ENCODE measurements at places on chromosomes 7 and 10.

DNA sequence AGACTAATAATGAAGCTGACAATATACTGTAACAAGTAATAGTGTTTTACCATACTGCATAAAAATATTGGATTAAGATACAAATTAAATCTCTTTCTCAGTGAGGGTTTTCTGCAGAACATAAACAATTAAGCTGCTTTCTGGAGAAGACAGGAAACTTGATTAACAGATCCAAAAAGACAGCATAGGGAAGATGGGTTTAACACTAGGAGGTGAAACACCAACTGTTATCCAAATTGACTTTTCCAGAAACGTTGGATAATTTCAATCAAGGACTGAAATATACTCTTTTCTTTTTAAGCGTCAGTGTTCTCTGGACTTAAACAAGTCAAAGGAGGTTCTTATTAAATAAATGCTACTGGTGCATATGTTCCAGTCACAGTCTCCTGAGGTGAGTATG, 45.3 kb upstream of the IMMP2L start:
- no peak for DNase-seq

DNA sequence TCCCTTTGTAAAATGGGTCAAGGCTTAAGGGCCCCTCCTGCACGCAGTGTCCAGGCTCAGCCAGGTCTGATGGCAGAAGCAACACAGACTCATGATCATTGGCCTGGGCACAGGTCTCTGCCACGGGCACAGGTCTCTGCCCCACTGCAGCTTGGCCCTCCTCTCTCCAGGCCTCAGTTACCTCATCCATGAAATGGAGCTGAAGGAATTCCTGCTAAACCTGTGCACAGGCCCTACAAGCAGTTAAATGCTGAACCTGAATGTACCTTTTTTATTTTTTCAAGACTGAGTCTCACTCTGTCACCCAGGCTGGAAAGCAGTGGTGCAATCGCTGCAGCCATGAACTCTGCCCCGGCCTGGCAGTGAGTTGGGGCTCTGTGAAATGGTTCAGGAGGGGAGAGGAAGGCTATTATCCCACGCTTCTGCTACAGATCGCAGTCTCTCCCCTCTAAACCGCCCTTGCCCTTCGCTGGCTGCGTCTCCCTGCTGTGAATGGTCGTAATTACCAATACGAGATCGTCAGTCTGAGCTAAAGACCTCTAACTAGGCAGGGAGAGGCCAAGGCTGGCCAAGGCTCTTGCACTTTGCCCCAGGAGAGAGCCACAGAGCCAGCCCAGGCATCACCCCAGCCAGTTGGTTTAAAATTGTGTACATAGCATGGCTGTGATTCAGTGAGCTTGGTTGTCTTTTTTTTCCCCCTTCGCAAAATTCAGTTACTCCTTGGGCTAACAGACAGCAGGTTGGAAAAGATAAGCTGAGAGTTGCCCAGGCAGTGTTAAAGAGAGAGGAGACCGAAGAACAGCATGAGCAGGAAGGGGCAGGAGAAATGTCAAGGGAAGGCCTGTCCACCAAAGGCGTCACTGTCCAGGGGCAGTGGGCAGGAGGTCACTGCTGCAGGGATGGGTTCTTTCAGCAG, 93.0 kb upstream of the KCTD7 start:
- no peak for DNase-seq

GRCh38 chr10:17226891-17227303, 1.1 kb upstream of the VIM start:
- DNase-seq = no peak

DNA sequence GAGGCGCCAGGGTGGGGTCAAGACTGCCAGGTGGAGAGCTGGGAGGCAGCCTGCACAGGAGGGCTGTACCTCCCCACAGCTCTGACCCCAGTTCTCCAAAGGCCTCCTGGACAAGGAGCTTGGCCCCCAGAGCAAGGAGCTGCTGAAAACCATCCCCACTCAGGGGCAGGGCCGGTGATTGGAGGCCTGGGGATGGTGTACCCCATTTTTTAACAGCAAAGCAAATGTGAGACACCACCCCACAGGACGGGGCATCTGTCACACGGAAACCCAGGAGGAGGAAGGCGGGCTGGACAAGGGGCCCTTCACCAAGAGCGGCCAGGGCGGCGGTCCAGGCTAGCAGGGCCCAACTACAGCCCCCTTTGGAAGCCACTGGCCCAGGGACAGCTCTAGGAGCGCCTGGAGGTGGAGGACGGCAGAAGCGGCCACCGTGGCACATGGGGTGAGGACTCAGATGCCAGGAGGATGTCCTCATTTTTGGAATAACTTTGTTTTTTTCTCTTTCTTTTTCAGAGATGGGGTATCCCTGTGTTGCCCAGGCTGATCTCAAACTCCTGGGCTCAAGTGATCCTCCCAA, 56.4 kb upstream of the TNRC18 start:
- no peak for DNase-seq

DNA sequence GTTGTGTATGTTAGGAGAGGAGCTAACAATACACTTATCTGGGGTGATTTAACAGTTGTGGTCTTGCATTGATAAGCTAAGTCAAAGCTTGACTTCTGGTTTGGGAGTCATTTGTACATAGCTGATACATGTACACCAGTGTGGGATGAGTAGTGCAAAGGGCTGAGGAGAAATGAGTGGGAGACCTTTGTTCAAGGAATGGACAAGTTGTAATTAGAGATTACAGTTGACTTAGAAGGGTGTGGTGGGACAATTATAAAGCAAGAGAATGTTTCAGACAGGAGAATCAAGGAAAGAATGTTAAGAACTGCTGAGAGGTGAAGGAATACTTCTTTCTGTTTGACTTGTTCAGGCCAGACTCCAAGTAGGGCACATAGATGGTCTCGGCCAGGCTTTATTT, 209.7 kb upstream of the STEAP4 start:
- DNase-seq = no peak

GRCh38 chr7:37957221-37957970, 37.0 kb downstream of the EPDR1 start:
- no peak for DNase-seq

GRCh38 chr10:72727130-72727529, 35.2 kb downstream of the MCU start:
- DNase-seq = no peak

DNA sequence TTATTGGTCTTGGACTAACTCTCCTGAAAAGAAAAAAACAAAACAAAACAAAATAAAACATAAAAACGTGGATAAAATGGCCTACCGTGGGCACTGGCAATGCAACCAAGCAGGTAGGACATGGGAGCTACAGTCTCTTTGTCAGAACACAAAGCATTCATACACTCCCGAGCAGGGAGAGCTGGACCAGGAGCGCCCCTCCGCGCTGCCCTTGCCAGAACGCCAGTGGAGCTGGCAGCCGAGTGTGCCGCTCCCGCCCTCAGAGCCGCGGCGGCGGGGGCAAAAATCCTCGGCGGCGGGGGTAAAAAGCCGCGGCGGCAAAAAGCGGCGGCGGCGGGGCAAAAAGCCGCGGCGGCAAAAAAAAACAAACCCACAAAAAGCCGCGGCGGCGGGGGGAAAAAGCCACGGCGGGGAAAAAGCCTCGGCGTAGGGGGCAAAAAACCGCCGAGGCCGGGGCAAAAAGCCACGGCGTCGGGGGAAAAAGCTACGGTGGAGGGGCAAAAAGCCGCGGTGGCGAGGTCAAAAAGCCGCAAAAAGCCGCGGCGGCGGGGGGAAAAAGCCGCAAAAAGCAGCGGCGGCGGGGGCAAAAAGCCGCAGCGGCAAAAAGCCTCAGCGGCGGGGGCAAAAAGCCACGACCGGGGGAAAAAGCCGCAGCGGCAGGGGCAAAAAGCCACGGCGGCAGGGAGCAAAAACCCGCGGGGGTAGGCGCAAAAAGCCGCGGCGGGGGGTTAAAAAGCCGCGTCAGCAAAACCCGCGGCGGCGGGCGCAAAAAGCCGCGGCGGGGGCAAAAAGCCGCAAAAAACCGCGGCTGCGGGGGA, 418.1 kb downstream of the ZNF716 start:
- DNase-seq = no peak

- DNase-seq = no peak
Observed at GRCh38 chr10:78130966-78131710, 97.5 kb downstream of the RPS24 start.

GRCh38 chr10:44373341-44373995, 11.4 kb downstream of the CXCL12 start:
- DNase-seq = no peak

- DNase-seq = no peak
Observed at GRCh38 chr10:82071231-82071630, 196.2 kb downstream of the NRG3 start.

GRCh38 chr10:58867683-58868082, 308.8 kb upstream of the PHYHIPL start:
- DNase-seq = no peak

GRCh38 chr7:157993406-157994105, 594.1 kb downstream of the PTPRN2 start:
- DNase-seq = no peak

GRCh38 chr10:103843854-103844570, 11.4 kb downstream of the SH3PXD2A start:
- DNase-seq = no peak

- DNase-seq = no peak
Observed at GRCh38 chr10:98619446-98619845, 172.7 kb upstream of the HPS1 start.

- DNase-seq = no peak
Observed at GRCh38 chr7:121433775-121434174, 37.7 kb upstream of the FAM3C start.

DNA sequence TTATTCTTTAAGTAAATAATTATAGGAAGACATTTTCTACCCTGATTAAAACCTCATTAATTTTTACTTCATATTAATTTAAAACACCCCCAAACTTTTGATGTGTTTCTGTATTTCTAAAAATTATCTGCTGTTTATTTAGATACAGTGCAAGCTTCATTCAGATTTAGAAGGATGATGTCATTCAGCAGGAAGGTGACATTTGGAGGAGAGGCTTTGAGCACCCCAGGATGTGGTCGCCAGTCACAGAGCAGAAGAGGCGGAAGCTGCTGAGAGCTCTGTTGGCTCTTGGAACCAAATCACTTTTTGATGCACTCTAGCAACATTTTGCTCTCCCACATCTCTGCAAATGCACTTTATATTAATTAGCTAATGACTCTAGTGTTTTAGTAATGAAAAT, 233.9 kb upstream of the CACNA2D1 start:
- DNase-seq = no peak

DNA sequence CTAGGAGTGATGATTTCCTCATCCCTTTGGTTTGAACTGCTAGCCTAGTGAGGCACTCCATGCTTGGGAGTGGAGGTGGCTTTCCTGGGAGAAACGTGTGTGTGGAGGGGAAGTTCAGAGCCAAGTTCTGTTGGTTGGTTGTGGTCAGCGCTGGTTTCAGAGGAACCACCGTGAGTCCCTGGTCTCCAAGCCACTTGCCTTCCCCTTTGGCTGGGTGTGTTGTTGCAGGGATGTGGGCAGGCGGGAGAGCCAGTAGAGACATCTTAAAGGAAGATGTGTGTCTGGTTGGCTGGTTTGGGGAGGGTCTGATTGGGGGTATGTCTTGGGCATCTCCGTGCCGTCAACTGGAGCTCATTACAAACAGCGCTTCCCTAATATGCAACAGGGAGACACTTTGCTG, 130.8 kb upstream of the TCF7L2 start:
- no peak for DNase-seq

DNA sequence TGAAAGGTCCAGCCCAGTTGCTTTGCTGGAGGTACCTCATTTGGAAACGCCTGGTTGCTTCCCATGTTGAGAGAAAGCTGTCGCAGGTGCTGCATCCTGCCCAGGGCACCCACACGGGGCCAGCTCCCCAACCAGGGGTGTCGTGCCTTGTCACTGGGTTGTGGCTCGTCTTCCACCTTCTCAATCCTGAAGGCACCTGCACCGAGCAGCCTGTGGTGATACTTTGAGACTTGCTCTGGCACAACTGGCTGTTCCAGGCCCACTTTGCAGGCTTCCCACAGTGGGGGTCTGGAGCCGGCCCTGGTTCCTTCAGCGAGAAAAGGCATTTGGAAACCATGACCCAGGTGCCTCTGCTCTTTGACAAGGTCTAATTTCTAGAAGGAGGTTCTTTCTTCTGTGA, 197.3 kb upstream of the PPP2R2D start:
- DNase-seq = no peak

- no peak for DNase-seq
Observed at GRCh38 chr7:156651474-156651873, 10.9 kb downstream of the RNF32 start.

DNA sequence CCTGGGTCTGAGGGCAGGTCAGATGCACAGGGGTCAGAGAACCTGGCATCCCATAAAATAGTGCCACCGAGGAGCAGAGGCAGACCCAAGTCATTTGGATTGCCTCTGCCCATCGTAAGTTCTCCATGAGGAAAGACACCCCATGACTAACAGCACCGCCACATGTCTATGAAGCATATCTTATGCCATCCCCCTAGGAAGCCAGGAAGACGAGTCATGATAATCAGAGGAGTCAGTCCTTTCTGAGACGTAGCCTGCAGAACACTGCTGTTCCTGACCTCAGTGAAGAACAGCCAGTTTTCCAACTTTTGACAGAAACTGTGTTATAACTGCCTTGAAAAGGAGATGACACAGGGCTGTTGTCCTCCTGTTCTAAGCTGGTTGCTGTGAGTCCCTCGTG, 51.2 kb downstream of the INSYN2A start:
- no peak for DNase-seq

GRCh38 chr7:85733169-85733915, 546.5 kb upstream of the SEMA3D start:
- no peak for DNase-seq

DNA sequence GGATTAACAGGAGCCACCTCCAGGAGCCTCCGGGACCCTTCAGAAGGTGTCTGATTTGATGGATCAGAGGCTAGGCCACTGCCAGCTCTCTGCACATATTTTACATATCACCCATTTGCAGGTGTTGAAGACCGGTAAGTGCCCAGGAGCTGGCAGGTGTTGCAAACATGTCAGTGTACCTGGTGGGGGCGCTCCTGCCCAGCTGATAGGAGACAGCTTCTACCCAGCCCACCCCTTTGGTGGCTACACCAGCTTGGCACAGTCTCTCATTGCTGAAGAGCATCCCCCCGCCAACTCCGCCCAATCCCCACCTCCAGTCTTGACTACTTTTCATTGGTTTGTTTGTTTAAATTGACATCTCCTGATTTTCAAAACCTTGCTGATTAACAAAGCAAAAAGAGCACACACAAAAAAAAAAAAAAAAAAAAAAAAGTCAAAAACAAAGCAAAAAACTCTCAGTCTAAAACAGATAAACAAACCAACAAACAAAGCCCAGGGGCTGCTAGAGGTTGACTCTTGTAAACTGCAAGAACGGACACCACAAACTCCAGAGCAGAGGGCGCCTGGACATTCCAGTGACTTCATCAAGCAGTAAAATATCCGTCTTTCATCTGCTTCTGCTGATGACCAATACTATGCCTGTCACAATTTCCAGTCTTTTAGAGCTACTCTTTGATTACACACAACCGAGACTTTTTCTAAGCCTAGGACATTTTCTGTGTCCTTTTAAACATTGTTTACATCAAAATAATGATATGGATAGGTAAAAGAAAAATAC, 275.3 kb downstream of the NRG3 start:
- no peak for DNase-seq

DNA sequence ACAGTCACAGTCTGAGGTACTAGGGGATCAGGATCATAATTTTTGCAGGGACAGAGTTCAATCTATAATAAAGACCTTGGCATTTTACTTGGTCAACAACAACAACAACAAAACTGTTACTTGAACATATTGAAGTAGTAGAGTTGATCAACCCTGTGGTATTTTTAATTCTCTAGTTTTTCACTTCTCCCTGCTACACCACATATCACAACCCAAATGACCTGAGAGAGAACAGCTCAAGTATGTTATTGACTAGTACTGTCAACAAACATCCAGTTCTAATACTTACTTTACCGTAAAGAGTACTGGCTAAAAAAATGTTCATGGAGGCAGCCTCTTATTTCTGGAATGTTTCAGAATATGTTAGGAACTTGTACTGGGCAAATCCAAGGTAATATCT, 90.5 kb upstream of the FAM3C start:
- DNase-seq = no peak

GRCh38 chr10:77810446-77811335, 115.9 kb downstream of the DLG5 start:
- no peak for DNase-seq
